ENCODE measurements at places on chromosomes 12 and 14.
A peak's percentile ranks its signal among the peaks of the same experiment; 100 is the strongest.

GRCh38 chr12:59431266-59431665 is 164.6 kb upstream of the SLC16A7 start:
- no peak for DNase-seq

- no peak for DNase-seq
Measured at GRCh38 chr12:60230056-60230455, 634.2 kb downstream of the SLC16A7 start.

DNA sequence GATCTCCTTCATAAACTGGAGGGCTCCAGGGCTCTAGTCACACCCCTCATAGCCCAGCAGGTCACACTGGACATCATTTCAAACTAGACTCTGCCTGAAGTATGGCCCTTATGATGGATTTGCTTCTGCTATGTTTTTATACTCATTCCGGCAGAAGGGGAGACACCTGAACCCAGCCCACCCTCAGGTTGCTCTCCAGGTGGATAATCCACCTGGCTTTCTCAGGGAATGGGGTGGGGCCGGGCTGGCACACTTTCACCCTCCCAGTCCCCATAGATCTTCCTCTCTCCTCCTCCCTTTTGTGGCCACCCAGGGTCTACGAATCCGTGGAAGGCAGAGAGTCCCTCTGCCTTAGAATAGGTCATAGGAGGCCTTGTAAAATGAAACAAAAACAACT is 9.8 kb upstream of the KRT73 start:
- DNase-seq: no peak

GRCh38 chr14:80587096-80587724 is 354.3 kb downstream of the CEP128 start:
- no peak for DNase-seq

DNA sequence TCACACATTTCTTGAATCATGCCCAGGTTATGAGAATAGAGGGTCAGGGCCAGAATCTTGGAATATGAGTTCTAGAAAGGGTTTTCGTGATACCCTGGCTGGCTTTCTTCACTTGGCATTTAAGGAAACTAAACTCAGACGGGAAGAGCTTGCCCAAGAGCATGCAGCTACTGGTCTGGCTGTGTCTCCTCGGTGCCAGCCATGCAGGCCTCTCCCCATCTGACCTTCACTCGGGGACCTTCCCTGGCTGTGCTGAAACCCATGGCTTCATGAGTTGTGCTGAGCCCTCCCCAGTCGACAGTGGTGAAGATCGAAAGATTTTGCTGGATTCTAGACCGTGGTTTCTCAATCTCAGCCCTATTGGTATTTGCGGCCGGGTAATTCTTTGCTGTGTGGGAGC is 38.0 kb downstream of the FOXN3 start:
- no peak for DNase-seq

DNA sequence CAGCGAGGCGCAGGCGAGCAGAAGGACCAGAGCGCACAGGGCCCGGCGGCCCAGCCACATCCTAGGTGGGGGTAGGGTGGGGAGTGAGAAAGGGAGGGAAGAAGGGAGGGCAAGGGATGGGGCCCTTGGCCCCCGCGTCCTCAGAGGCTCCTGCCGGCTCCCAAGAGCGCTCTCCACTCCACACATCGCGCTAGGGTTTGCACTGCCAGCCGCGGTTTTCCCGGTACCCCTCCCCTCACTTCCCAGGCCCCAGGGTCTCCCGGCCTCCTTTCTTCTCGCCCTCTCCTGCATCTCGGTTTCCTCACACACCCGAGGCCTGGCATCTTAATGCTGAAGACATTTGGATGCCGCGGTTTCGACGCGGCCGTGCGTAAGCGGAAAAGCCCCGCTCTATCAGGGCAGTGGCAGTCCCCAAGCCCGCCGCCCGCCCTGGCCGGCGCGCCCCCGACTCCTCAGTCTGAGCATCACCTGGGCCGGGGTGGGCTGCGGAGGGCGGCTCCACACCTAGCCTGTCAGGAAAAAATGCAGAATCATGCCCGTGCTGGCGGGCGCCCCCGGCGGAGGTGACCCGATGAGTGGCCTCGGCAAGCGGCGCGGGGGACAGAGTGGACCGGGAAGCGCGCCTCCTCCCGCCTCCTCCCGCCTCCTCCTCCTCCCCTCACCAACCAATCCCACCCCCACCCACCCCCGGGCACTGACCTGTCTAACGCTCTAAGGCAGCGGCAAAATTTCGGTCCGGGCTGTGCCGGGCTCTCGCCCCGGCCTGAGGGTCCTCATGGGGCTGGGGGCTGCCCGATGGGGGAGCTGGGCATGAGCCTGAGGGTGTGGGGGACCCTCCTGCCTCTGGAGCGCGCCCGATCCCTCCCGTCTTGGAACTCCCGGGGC is 686 bp downstream of the B4GALNT1 start:
- DNase-seq: no peak

GRCh38 chr12:82912406-82912805 is 225.7 kb downstream of the TMTC2 start:
- DNase-seq: no peak

DNA sequence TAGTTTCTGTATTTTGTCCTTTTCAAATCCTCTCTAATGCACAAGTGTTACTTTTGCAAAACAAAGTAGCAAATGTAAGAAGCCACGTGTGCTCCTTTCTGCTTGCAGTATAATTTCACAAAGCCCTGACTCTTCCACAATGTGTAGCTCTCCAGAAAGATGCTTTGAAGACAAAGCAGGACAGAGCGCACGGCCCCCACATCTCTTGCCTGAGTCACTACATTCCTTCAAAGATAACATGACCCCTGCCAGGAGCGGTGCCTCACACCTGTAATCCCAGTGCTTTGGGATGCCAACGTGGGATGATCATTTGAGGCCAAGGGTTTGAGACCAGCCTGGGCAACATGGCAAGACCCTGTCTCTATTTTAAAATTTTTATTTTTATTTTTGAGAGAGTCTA is 40.5 kb downstream of the JAG2 start:
- no peak for DNase-seq

DNA sequence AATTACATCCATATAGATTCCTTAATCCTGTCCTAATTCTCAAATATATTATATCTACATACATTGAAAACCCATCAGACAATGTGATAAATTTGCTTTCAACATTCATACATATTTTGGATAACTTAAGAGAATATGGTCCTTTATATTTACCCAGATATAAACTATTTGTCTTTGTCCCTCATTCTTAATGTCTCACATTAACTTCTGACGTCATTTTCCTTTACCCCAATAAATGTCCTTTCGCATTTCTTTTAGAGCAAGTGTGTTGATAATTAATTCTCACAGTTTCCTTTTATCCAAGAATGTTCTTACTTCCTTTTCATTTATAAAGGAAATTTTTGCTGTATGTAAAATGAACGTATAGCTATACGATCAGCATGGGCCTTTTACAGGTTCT is 12.6 kb upstream of the PTPRR start:
- no peak for DNase-seq

DNA sequence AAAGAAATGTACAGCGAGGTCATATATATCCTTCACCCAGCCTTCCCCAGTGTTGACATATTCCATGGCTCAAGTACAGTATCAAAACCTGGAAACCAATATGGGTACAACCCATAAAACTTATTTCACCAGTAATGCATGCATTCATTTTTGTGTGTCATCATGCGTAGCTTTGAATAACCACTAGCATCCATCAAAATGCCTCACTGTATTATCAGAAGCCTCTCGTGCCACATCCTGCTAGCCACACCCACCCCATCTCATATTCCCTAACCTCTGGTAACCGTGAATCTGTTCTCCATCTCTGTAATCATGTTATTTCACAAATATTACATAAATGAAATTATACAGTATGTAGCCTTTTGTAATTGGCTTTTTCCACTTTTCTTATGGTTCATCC is 314.3 kb downstream of the RAD51B start:
- DNase-seq: no peak

DNA sequence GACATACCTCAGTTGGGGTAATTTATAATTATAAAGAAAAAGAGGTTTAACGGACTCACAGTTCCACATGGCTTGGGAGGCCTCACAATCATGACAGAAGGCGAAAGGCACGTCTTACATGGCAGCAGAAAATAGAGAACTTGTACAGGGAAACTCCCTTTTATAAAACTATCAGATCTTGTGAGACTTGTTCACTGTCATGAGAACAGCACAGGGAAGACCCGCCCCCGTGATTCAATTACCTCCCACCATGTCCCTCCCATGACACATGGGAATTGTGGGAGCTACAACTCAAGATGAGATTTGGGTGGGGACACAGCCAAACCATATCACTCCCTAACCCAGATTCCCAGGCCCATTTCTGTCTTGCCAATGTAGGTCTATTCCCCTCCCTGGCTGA is 22.1 kb downstream of the MYO1H start:
- DNase-seq: no peak

DNA sequence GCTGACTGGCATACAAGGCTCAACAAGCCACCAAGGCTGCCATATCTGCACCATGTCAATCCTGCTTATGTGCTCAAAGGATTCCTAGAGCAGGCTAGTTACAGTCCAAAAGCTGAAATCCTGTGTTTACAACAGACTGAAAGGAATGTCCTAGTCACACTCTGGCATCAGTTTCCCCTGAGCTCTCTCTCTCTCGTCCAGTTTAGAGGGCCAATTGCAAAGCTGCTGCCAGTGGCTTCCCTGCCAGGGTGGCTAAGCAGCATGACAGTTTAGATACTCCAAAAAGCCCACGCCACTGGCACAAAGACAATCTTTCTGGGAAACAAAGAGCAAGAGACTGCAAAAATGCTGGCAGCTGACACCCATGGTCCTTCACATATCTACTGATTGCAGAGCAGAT is 392.1 kb downstream of the RPS29 start:
- DNase-seq: no peak

- DNase-seq: no peak
Measured at GRCh38 chr14:67010602-67011001, 178.6 kb upstream of the GARIN2 start.

DNA sequence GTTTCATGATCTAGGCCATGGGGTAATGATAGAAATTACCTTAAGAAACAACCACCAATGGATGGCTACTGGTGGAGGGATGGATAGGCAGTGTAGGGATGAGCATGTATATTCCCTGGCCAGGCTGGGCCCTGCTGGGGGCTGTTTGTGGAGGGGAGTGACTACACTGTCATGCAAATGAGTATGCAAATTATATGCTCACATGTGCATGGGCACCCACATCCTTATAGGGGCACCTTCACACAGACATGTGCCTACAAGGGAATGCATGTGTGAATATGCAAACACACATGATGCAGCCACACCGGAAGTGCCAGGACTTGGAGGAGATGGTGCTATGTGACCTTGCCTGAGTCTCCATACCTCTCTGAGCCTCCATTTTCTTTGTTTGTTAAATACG is 39.7 kb upstream of the FAM222A start:
- DNase-seq: no peak

GRCh38 chr12:76340680-76341435 is 7.4 kb downstream of the BBS10 start:
- no peak for DNase-seq

DNA sequence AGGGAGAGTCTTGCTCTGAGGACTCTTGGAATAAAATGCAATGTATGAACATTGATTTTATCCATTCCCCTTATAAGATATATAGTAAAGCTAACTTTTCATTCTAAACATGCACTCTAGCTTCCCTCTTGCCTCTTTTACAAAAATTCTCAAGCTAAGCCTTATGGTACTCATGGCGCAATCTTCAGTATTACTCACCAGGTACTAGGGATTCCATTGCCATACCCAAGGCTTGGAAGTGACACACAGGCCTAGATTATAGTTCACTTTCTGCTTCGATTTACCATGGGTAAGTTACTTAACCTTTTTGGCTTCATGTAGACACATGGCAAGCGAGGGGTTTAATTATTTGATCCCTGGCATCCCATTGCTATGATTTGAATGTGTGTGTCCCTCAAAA is 331.5 kb downstream of the LRIG3 start:
- DNase-seq: no peak

DNA sequence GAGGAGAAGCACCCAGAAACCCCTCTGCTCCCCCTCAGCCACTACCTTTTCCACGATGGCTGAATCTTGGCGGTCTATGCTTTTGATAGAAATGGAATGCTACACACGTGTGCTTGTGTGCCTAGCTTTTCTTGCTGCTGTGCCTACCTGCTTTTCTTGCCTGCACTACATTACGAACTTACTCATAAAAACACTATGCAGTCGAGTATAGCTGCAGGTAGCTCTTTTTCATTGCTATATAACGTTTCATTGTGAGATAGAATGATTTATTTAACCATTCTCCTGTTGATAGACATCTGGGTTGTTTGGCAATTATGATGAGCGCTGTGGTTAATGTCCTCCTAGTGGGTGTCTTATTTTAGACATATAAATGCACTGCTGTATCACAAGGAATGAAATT is 67.9 kb upstream of the NCOR2 start:
- no peak for DNase-seq

GRCh38 chr12:104741497-104742367 is 216.4 kb downstream of the SLC41A2 start:
- DNase-seq: no peak

DNA sequence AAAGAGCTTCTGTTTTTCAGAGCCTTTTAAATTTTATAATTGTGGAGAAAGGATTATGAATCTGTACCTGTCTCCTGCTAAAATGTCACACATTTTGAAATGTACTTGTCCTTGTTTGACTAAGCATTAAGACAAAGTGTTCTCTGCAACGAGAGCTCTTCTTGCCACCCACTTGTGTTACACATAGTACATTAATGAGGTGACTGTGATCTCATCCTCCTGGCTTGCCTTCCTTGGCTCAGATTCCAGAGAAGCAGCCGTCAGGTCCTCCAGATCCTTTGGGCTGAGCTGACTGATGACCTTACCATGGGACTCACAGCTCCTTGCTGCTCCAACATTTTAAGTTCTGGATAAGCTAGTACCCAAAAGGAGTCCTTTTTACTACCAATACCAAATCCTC is 81.4 kb downstream of the BBS10 start:
- peak; percentile 65 for DNase-seq

GRCh38 chr14:54314365-54315104 is 82.3 kb upstream of the CDKN3 start:
- DNase-seq: no peak

DNA sequence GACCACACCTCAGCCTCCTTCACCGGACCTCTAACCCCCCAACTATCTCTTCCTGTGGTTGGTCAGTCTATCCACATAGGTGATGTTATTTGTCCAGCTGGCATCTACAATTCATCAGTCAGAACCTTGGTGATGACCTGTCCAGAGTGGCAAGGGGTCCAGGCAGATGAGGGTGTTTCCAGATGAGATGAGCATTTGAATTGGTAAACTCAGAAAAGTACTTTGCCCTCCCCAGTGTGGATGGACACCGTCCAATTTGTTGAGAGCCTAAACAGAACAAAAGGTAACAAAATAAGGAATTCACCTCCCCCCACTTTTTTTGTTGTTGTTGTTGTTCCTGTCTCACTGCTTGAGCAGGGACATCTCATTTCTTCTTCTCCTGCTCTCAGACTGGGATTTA is 34.3 kb upstream of the LRP6 start:
- no peak for DNase-seq

DNA sequence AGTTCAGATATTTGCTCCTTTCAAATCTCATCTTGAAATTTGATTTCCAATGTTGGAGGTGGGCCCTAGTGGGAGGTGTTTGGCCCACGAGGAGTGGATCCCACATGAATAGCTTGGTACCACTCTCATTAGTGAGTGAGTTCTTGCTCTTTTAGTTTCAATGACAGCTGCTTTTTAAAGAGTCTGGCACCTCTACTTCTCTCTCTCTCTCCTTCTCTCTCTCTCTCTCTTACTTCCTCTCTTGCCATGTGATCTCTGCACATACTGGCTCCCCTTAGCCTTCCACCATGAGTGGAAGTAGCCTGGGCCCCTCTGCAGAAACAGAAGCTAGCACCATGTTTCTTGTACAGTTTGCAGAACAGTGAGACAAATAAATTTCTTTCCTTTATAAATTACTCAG is 25.1 kb downstream of the GPR65 start:
- no peak for DNase-seq

- peak; percentile 33 for DNase-seq
Measured at GRCh38 chr14:23910101-23910875, 43.3 kb upstream of the DHRS4 start.
